Hepatocyte (in vitro differentiated cells): ENCODE measurements at places on chromosomes 13 and 19. TPM values are rescaled to one million over a fixed set of nuclear protein-coding genes. Genes with fewer than 3 reads are reported as not detected.

Gene PGLYRP2
- 0.16 TPM in 1 of 2 replicates, not detected in the other for total RNA-seq

Gene LENG8
- 36.6 and 40.9 TPM in 2 replicates for total RNA-seq

Gene LILRB2
- not detected in 2 replicates for total RNA-seq

Gene ZNF780A
- 7.3 and 14.9 TPM in 2 replicates for total RNA-seq

Gene ZNF850
- 3.3 and 7.6 TPM in 2 replicates for total RNA-seq

Gene OR7D4
- total RNA-seq, result not detected in 2 replicates

Gene SBSN
- 0.40 TPM in 1 of 2 replicates, not detected in the other for total RNA-seq

Gene SMIM24
- total RNA-seq, result 81.2 and 85.5 TPM in 2 replicates

Gene ZNF787
- 14.5 and 23.5 TPM in 2 replicates for total RNA-seq

Gene CEACAM5
- total RNA-seq, result 2.7 and 11.5 TPM in 2 replicates

Gene KIR2DL1
- total RNA-seq, result not detected in 2 replicates

Gene MBD3L2
- total RNA-seq, result not detected in 2 replicates

Gene OLFM4
- 18.3 and 20.7 TPM in 2 replicates for total RNA-seq

Gene BRCA2
- total RNA-seq, result 2.4 and 2.8 TPM in 2 replicates

Gene LGALS7
- not detected in 2 replicates for total RNA-seq

Gene N4BP2L1
- 5.2 and 7.1 TPM in 2 replicates for total RNA-seq

Gene SOX21
- total RNA-seq, result 0.12 and 0.90 TPM in 2 replicates

Gene PPP5C
- total RNA-seq, result 48.6 and 51.2 TPM in 2 replicates

Gene MPND
- 11.2 and 16.6 TPM in 2 replicates for total RNA-seq

Gene LILRB3
- total RNA-seq, result 0.24 TPM in 1 of 2 replicates, not detected in the other

Gene IRGC
- total RNA-seq, result not detected in 2 replicates

Gene SCGB2B2
- 0.04 and 0.13 TPM in 2 replicates for total RNA-seq

Gene ZNF730
- total RNA-seq, result 3.3 and 3.4 TPM in 2 replicates

Gene PCDH9
- total RNA-seq, result 15.0 and 16.2 TPM in 2 replicates

Gene ELANE
- total RNA-seq, result 0.83 and 1.2 TPM in 2 replicates

Gene GADD45GIP1
- total RNA-seq, result 21.0 and 27.2 TPM in 2 replicates

Gene FCAR
- total RNA-seq, result not detected in 2 replicates

Gene KANK2
- 58.3 and 60.3 TPM in 2 replicates for total RNA-seq

Gene LGALS4
- total RNA-seq, result 147 and 148 TPM in 2 replicates

Gene SLAIN1
- 19.5 and 22.7 TPM in 2 replicates for total RNA-seq

Gene CYP2S1
- total RNA-seq, result 8.5 and 11.6 TPM in 2 replicates

Gene ETV2
- total RNA-seq, result 1.0 and 1.4 TPM in 2 replicates

Gene VMAC
- 4.3 and 5.9 TPM in 2 replicates for total RNA-seq

Gene TMEM59L
- total RNA-seq, result 0.40 and 1.5 TPM in 2 replicates

Gene LINGO3
- total RNA-seq, result not detected in 2 replicates

Gene RPS28
- total RNA-seq, result 293 and 312 TPM in 2 replicates

Gene OVOL3
- total RNA-seq, result not detected in 2 replicates

Gene CEACAM16
- 0.73 TPM in 1 of 2 replicates, not detected in the other for total RNA-seq

Gene PEX11G
- 4.1 and 6.2 TPM in 2 replicates for total RNA-seq

Gene KLHL1
- 0.96 and 1.2 TPM in 2 replicates for total RNA-seq

Gene CRTC1
- total RNA-seq, result 2.0 and 2.5 TPM in 2 replicates

Gene LGI4
- total RNA-seq, result 2.4 and 6.3 TPM in 2 replicates

Gene PEAK3
- not detected in 2 replicates for total RNA-seq

Gene NKPD1
- 0.08 and 0.27 TPM in 2 replicates for total RNA-seq

Gene COL5A3
- total RNA-seq, result 1.9 and 2.0 TPM in 2 replicates

Gene ZNF701
- total RNA-seq, result 15.2 TPM in 2 replicates

Gene SHISA7
- total RNA-seq, result not detected in 2 replicates

Gene IQCN
- total RNA-seq, result 3.7 and 3.9 TPM in 2 replicates

Gene CEACAM7
- total RNA-seq, result 2.7 and 6.3 TPM in 2 replicates

Gene ZNF649
- 13.6 and 16.0 TPM in 2 replicates for total RNA-seq

Gene ZNF134
- total RNA-seq, result 11.7 and 24.3 TPM in 2 replicates

Gene GJA3
- 0.16 and 0.23 TPM in 2 replicates for total RNA-seq
